Stimulated activated CD4-positive, alpha-beta T cell treated with anti-CD3 and anti-CD28 coated beads, Interleukin-4, amount 100 ng/mL, for 48 hours (primary cell): ENCODE measurements at places on chromosomes 12 and 14.

DNA sequence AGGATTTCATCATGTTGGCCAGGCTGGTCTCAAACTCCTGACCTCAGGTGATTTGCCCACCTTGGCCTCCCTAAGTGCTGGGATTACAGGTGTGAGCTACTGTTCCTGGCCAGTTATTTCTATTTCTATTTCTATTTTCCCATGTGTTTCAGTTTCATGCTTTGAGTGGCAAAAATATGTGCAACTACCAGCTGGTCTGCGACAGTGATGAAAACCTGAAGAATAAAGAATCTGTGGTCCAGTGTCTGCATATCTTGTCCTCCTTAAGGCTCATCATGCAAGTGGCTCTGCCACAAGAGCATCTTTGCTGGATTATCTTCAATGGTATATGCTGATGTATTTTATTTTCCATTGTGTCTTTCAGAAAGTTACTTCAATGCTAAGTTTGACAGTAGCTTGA lies 17.4 kb downstream of the CFAP54 start:
- DNase-seq: no peak

- no peak for DNase-seq
Measured at GRCh38 chr14:99660794-99661193, 15.9 kb downstream of the HHIPL1 start.

GRCh38 chr14:23568021-23568599 lies 519 bp upstream of the AP1G2 start:
- no peak for DNase-seq

DNA sequence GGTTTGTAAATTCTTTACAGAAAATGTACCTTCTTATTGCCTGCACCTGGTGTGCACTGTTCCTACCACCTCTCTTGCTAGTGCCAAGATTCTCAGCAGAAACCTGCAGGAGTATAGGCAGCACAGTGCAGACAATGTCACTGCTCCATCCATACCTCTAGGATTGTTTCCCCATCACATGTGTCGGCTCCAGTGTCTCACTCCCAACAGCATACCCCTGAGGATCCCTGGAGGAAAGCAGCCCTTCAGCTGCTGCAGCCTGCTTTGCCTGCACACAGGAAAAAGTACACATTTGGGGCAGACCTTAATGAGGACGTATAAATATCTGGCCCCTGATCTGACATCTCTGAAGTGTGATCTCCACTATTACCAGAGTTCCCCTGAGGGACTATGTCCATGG lies 235.5 kb downstream of the MDGA2 start:
- no peak for DNase-seq

DNA sequence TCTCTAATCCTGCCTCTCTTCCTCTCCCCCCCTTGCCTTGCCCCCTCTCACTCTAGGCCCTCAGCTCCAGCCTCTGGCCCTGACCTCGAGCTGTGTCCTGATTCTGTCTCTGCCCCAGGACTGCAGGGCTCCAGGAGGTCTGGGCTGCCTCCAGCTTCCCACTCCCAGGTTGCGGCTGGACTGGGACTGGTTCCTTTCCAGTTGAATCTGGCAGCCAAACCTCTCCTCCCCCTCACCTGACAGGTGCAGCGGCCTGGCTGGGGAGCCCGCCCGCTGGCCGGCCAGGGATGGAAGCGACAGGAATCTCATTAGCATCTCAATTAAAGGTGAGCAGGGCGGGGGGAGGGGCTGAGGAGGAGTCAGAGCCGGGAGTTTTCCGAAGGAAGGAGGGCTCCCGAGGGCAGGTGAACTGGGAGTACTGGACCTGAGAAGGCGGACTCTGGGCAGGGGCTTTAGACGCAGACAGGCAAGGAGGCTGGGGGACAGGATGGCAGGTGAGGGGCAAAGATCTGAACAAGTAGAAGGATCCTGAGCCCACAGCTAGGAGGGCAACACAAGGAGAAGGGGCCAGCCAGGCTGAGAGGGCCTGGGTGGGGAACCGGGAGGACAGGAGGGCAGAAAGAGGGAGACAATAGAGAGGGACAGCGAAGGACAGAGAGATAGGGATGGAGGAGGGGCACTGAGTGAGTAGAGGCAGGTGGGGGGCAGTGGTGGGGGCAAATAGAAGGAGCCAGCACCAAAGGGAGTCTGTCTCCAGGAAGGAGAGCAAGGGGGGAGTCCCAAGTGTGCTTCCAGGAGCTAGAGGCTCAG lies at the start of gene SCNN1A:
Gene SCNN1A (minus strand): TSS at position 295 of the 810 bp plus-strand sequence. CDS start 780 bp downstream, outside the sequence.
- DNase-seq: no peak

DNA sequence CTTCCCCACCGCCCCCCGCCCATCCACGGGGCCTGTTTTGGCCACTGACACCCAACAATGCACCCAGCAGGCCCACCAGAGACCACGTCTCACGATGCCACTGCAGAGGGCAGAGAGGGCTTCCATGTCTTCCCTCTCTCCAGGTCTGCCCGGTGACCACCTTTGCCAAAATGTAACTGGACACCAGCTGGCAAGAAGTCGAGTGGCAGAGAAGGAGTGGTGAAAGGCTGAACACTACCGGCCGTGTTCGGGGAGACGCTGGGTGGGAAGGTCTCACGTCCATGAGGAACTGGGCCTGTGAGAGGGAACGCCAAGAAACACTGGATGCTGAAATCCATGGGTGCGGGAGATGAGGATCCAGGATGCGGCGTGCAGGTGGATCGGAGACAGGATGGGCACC lies 308.2 kb downstream of the ADGRD1 start:
- DNase-seq: no peak

DNA sequence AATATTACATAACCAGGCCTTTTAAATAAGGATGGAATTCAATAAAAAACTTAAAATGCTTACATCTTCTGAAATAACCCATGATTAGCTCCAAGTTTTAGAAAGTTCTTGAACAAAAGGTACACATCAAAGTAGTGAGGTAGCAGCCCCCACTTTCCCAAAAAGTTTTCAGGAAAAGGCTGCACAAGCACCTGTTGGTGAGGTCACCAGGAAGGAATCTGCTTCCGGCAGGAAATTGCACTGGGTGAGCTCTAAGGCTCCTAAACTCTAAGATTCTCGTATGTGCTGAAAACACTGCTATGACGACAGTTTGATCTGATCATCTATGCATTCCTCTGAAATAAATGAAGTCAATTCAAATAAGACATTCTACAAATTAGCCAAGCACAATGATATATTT lies 34.3 kb upstream of the TTC7B start:
- DNase-seq: no peak

DNA sequence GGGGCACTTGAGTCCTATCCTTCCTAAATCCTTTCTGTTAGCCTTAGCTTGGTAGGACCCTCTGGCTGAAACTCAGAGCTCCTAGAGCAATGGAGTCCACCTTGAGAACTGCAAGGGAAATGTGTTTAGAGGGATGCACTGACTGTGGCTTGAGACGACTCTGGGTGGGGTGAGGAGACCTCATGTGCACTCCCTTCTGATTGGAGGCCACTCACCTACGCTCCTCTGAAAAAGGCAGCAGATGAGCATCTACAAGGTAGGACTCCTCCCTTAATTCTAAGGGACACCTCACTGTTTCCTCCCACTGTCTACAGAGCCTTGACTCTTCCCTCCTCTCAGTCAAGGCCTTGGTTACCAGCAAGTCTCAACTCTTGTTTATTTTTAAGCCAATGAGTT lies 1.0 kb downstream of the MAP3K12 start:
- DNase-seq: no peak

- no peak for DNase-seq
Measured at GRCh38 chr14:28163897-28164296, 602.7 kb upstream of the FOXG1 start.

- DNase-seq: no peak
Measured at GRCh38 chr12:129226005-129226404, 372.7 kb downstream of the GLT1D1 start.

DNA sequence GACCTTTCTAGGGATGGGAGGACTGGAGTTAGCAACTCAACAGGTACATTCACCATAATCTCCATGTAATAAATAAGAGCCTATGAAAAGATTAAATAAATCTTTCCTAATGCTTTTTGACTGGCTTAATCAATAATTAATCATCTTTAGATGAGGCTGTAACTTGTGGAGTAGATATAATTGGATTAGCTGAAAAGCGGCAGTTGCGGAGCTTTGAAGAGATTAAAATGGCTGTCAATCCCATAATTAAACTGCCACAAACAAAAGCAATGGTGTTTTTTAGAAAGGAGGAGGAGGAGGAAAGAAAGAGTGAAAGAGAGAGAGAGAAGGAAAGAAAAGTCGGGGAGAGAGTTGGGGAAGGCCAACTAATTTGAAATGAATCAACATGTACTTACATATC lies 70.7 kb upstream of the TMEM263 start:
- DNase-seq: no peak

- DNase-seq: peak; percentile 19
Measured at GRCh38 chr12:96401076-96401871, 1.0 kb upstream of the CDK17 start.

DNA sequence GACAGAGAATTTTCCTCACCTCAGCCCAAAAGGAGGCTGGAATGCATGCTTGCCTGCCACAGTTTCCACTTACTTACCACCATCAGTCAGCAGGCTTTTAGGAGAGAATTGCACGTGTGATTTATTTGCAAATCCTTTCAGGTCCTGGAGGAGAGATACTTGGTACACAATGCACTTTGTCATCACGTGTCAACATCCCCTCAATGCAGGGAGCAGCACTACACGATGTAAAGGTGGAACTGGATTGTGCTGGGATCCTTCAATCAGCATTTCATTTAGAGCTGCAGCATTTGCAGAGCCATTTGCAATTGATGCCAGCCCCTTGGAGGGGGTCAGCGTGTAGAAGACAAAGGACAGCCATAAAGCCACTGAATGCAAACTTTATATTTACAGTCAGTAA lies 218.1 kb downstream of the GLT1D1 start:
- DNase-seq: no peak

DNA sequence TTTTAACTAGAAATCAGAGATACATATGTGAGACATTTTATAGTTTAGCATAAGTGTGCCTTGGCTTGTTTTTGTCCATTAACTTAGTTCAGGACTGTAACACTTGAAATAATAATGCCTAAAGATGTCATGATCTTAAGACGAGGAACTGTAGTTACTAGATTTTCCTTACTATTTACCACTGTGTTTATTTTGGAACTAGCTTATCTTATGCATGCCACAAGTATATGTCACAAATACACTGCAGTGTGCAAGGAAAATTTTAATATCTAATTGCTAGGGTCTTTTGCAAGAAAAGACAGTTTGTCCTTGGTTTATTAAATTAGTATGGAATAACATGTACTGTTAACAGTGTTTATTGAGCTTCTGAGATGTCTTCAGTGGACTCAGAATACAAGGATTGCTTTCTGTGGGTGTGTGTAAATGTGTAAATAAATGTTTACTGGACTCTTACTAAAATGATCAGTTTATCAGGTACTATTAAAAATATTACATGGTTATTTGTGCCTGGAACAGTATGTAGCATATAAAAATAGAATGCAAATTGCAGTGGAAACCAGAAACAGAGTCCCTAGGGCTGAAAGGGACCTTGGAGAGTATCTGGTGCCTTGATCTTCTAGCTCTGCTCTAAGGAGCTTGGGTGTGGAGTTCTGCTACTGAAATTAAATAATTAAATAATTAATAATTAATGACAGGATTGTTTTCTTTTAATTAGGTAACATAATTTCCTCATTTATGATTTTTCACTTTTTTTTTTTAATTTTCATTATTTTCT lies 58.1 kb downstream of the FGD4 start:
- DNase-seq: no peak

DNA sequence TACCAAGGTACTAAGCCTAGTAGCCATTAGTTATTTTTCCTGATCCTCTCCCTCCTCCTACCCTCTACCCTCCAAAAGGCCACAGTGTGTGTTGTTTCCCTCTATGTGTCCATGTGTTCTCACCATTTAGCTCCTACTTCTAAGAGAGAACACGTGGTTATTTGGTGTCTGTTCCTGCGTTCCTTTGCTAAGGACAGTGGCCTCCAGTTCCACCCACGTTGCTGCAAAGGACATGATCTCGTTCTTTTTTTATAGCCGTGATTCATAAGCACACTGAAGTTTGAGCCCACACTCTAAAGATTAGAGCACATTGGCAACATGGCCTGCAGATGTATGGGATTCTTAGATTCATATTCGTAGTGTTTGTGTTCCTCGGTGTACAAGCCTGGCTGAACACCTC lies 8.1 kb upstream of the STX2 start:
- no peak for DNase-seq

DNA sequence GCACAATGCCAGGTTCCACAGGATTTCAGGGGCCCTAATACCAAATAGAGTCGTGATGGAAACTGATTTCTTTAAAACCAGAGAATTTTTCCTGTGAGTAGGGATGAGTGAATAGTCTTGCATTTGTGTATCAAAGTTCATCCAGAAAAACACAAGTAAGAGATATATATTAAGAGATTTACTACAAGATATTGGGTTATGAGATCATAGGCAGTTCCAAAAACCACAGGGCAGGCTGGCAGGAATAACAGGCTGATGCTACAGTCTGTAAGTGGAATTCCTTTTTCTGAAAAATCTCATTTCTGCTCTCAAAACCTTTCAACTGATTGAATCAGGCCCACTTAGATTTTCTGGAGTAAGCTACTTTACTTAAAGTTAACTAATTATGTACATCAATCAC lies 1756.2 kb upstream of the SEL1L start:
- DNase-seq: no peak

DNA sequence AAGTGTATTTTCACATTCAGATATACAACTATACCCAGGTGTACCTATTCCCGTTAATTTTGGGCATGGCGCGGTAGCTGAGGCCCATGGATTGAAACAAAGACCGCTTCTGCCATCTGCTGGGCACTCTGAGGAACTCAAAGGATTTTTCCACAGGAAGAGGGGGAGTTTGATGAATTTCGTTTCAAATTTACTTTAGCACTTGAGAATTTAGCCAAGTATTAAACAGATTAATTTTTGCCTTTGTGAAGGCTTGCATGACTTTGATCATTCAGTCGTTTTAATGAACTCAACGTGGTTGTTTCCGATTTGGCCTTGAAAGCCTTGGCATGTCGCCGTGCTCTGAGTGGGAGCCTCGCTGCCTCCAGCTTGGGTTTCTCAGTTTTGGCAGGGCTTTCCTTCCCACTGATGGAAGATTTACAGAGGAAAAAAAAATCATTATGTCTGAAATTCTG lies 153.2 kb upstream of the DDHD1 start:
- peak; percentile 23 for DNase-seq

- no peak for DNase-seq
Measured at GRCh38 chr14:28656704-28657255, 109.8 kb upstream of the FOXG1 start.

DNA sequence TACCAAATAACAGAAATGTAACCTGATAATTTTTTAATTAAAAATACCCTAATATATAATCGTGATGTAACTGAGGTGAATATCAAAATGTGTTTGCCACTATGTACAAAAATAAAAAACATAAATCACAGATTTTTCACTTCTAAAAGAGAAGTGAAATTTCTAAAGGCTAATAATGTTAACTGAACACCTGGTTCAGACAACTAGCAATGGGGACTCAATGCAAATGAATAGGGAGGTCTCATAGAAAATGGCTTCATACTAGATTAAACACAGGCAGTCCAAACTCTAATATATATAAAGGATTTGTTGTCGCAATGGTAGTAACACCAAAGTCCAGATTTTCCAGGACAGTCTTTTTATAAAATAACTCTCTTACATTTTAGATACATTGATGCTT lies 365.4 kb upstream of the ATP2B1 start:
- no peak for DNase-seq

- DNase-seq: no peak
Measured at GRCh38 chr12:59374783-59375182, 221.0 kb upstream of the SLC16A7 start.
